ENCODE measurements at places on chromosomes 3 and 15.

DNA sequence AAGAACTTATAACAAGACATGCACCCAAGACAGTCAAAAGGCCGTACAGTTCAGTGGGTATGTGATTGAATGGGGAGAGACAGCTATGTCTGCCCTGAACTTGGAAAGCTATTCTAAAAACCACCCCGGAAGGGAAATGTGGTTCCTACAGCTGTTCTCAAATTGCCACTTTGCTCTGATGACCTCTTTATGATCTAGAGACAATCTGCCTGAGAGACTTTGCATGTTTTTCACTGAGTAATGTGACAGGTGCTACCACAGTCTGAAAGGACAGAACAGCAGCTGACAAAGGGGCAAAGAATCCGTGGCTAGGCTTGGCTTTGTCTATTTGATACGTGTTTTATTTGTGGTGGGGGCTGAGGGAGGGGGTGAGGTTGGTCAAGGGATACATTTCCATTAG is 148.3 kb upstream of the NPHP3 start:
- no peak for DNase-seq

GRCh38 chr3:112776836-112777235 is 69.8 kb downstream of the CD200R1L start:
- no peak for DNase-seq

DNA sequence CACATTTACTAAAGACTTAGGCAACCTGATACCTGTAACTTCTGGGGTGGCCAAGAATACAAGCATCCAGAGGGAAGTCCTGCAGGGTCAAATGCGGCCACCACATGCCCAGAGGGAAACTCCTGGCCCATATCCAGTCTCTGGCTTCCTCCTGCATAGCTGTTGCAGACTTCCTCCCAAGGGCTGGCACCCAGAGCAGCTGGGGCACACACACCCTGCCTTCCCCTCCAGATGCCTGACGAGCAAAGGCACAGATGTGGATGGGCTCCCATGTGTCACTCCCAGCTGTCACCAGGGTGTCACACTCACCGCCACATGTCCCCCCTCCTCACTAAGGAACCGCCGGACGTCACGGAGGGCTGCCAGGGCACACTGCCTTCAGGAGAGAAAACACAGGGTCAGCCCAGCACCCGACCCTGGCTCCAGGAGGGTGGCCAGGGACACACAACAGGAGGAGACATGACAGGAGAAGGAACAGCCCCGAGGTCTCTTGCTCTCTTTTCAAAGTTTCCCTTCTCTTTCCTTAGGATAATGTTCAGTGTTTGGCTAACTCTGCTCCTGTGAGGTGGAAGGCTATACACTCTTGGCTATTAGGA is 13.2 kb downstream of the PFKFB4 start:
- peak; percentile 26 for DNase-seq

GRCh38 chr3:1798711-1799405 is 299.8 kb upstream of the CNTN4 start:
- DNase-seq: no peak

- peak; percentile 98 for DNase-seq
These were observed 431.6 kb upstream of the RASGRP1 start for GRCh38 chr15:38996111-38996631.

All from EH (cell line).